ENCODE measurements at places on chromosomes 5 and 9. TPM values are rescaled to one million over a fixed set of nuclear protein-coding genes. Genes with fewer than 3 reads are reported as not detected.

Gene OR13F1
- not detected for total RNA-seq

GRCh38 chr9:6598249-6598725, 47.2 kb downstream of the GLDC start:
- no peak for DNase-seq
- H3K27me3 ChIP-seq: no peaks in the 10 kb centered on the region
- no peaks in the 10 kb centered on the region for H3K36me3 ChIP-seq
- H3K27ac ChIP-seq: no peak overlapping the region

Gene CATSPER3
- total RNA-seq: not detected

- H3K4me1 ChIP-seq: no peaks in the 10 kb centered on the region
- no peak overlapping the region for H3K4me3 ChIP-seq
- no peaks in the 10 kb centered on the region for H3K27me3 ChIP-seq
- H3K27ac ChIP-seq: no peak overlapping the region
- DNase-seq: no peak
- H3K36me3 ChIP-seq: no peaks in the 10 kb centered on the region
Measured at GRCh38 chr5:147751156-147751830, 31.2 kb downstream of the JAKMIP2 start.

DNA sequence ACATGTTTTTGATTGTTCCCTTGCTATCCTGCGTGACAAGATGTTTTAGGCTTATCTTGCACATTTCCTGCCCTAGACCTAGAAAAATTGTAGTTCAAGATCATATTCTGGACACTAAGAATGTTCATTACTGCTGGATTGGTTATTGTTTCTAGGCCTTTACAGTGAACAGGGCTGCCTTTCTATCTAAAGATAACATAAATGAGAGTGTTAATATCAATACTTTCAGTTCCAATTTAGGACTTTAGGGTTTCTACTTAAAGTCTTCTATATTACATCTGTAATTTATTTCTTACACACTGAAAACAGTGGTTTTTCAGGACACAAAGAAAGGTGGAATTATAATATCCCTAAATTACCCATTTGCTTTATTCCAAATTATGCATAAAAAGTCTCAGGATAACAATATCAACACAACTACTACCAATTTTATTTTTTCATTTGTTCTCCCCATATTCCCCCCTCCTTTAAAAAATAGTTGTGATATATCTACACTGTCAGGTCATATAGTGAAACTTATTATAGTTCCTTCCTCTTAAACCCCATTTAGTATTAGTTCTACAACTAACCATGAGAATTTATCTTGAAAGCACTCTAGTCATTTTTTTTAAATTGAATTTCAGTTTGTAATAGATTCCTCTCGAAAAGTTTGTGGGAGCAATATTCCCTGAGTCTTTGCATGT, 293.9 kb upstream of the RIOK2 start:
- no peak overlapping the region for H3K27ac ChIP-seq
- no peaks in the 10 kb centered on the region for H3K36me3 ChIP-seq
- H3K4me3 ChIP-seq: no peak overlapping the region

Gene HTR1A
- 0.57 TPM for total RNA-seq

Gene SPINK13
- not detected for total RNA-seq

DNA sequence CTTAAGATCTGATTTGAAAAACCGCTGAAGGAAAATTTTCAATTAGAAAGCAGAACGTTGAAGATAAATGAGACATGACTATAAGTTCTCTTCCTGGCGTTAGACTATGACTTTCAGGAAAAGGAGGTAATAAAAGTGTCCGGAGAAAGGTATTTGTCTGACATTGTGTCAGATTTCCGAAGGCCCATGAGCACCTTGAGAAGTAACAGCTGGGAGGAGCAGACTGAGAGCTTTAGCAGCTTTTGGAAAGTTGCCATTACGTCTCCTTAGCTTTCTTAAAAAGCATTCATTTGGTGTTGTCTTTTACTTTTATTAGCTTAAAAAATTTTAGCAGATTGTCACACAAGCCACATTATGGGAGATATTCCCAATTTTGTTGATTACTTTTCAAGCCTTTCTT, 363.5 kb downstream of the NDUFS4 start:
- H3K36me3 ChIP-seq: no peaks in the 10 kb centered on the region
- H3K4me1 ChIP-seq: no peaks in the 10 kb centered on the region
- no peak overlapping the region for H3K4me3 ChIP-seq
- no peaks in the 10 kb centered on the region for H3K27me3 ChIP-seq
- H3K27ac ChIP-seq: no peak overlapping the region

DNA sequence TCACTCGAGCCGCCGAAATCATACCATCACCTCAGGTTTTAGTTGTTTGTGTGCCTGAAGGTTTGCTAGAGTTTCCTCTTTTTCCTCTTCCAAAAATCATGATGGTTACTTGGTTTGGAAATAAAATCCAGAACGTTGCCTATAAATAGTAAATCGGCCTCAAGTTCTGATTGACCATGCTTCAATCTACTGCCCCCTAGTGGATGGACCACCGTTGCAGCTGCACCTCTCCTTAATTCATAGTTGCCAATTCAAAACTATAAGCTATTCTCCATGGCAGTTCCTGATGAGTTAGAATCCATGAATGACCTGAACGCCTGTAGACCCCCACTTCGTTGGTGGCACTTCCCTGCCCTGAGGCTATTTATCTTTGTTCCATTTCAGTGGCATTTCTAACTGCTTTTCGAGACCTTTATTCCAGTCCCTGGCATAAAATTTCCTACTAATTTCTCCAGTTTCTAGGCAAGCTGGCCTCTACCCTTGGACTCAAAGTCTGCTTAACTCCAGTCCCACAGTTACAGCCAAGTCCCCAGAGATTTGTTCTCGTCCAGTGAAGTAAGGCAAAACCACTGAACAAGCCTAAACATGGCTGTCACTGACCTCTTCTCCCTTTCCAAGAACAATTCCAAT, 422.6 kb downstream of the EFNA5 start:
- H3K4me3 ChIP-seq: no peak overlapping the region
- peak; percentile 59 for DNase-seq
- H3K4me1 ChIP-seq: no peaks in the 10 kb centered on the region
- no peaks in the 10 kb centered on the region for H3K27me3 ChIP-seq
- no peaks in the 10 kb centered on the region for H3K36me3 ChIP-seq

DNA sequence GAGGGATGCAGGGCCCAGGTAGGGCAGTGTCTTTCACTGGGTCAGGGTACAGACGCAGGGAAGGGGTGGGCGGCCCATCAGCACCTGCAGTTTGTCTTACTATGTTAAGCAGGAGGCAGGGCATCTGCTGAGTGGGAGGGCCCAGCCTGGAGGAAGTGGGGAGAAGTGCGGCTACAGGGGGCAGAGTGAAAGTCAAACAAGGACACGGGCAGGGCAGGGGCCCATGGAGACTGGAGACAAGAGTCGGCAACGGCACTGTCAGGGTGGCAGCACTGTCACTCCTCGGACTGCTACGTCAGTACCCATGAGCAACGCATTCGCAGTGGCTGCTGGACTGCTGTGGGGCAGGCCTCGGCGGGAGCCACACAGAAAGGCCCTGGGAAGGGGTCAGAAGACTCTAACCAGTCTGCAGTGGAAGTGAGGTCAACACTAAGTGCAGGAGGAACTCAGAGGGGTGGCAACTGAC, 19.7 kb downstream of the CAMSAP1 start:
- H3K27me3 ChIP-seq: no peaks in the 10 kb centered on the region
- no peaks in the 10 kb centered on the region for H3K36me3 ChIP-seq
- H3K4me1 ChIP-seq: peaks cover 25% of the 10 kb centered on the region
- H3K27ac ChIP-seq: no peak overlapping the region
- H3K4me3 ChIP-seq: no peak overlapping the region
- no peak for DNase-seq

Gene SVEP1
- total RNA-seq: 13.3 TPM

Gene SPATA6L
- 2.5 TPM for total RNA-seq

Gene MARCOL
- total RNA-seq: not detected

Gene ROPN1L
- total RNA-seq: 0.28 TPM

DNA sequence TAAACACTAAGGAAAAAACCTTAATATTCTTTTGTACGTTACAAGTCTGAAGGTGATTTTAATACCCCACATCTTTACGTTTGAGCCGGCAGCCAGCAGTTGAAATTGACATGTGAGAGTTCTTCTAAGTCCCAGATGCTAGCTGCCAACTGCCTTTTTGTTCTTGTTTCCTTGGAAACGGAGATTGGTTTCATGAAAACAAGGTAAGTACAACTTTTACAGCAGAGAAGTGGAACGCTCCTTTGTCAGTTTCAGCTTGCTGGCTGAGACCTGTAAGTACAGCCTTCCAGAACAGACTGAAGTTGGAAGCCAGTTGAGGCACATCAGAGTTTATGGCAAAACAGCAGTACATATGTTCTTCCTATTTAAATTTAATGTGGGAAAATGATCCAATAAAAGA, 1018.4 kb upstream of the ARRDC3 start:
- H3K4me1 ChIP-seq: no peaks in the 10 kb centered on the region
- no peak overlapping the region for H3K4me3 ChIP-seq
- H3K36me3 ChIP-seq: no peaks in the 10 kb centered on the region
- no peaks in the 10 kb centered on the region for H3K27me3 ChIP-seq
- DNase-seq: peak; percentile 5

Gene HAVCR1
- total RNA-seq: 9.5 TPM

Gene CD72
- 2.0 TPM for total RNA-seq

GRCh38 chr9:123685489-123686083, 244.3 kb downstream of the DENND1A start:
- H3K36me3 ChIP-seq: no peaks in the 10 kb centered on the region
- no peak overlapping the region for H3K4me3 ChIP-seq
- peaks cover 4% of the 10 kb centered on the region for H3K4me1 ChIP-seq
- no peak overlapping the region for H3K27ac ChIP-seq
- peaks cover 54% of the 10 kb centered on the region for H3K27me3 ChIP-seq

DNA sequence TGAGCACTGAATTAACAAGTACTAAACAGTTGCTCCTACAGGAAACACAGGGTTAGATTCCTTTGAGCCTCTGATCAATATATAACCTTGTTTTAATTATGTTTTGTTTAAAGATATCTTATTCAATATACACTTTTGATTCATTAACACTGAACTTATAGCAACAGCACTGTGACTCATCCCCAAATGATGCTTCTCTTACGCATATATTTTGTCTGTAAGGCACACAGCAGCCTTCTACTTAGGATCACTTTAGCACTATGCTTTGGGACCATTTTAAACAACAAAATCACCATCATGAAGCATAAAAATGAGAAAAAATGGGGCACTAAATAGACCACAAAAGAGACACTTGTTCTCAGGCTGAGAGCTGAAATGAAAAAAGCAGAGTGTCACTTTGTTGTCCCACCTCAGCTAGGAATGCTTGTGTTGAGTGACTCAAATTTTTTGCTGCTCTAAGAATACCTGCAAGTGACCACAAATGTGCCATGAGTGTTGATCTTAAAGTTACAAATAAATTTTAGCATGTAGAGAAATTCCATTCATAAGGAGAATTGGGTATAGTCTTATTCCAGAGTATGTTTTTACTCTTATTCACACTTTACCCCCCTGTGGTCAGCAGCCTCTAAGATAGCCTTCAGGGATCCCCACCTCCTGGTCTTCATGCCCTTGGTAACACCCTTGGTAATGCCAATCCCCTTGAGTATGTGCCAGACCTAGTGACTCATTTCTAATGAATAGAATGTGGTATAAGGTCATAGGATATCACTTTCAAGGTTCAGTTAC, 252.7 kb upstream of the IL12B start:
- no peaks in the 10 kb centered on the region for H3K36me3 ChIP-seq
- no peak for DNase-seq
- no peaks in the 10 kb centered on the region for H3K4me1 ChIP-seq
- H3K4me3 ChIP-seq: no peak overlapping the region

DNA sequence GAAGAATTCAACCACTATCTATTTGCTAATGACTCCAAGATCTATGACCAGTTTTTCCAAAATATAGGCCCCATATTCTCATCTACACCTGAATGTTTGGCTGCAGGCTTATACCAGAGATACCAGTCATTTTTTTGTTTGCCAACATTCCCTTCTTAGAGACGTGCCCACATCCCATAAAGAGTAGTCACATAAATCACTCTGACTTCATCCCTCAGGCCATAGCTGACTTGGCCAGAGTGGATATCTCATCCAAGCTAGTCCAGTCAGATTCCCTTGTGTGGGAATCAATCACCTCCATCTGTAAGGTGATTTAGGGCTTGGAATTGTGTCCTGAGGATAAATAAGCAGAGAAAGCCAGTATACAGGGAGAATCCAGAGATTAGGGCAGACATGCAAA, 124.3 kb upstream of the SLC24A2 start:
- H3K27ac ChIP-seq: no peak overlapping the region
- no peaks in the 10 kb centered on the region for H3K27me3 ChIP-seq
- no peak for DNase-seq
- no peak overlapping the region for H3K4me3 ChIP-seq
- H3K36me3 ChIP-seq: no peaks in the 10 kb centered on the region

DNA sequence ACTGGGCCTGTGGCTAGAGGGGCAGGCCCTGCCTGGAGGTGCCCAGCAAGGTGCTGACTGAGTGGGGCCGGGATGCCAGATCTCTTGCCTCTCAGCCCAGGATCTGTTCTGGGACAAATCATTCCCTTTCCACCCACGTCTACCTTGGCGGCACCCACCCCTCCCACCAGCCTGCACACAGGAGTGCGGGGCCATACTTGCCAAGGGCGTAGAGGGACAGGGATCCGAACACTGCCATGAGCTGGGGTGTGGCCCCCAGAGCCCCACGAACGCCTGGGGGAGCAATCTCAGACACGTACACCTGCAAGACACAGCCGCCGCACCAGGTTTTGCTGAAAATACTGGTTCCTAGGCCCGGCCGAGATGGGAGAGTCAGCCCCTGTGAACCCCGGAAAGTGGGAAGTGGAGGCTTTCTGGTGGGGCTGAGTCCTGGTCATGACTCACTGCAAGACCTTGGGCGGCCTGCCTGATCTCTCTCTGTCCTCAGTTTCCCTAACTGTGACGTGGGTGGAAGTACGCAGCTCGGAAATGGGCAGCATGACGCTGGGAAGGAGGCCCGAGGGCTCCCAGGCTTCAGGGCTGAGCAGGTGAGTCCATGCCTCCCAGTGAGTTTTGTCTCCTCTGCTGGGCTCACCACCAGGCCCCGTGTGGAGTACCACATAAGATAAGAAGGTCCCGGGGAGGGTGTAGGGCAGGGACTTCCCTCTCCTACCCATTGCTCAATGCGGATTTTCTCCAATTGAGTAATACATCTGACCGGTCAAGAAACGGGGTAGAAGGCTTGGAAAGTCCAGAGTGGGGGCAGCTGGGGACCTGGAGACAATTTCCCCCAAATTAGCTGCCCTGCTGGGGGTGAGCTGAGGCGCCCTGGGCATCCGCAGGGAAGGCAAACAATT, 2.6 kb downstream of the SLC2A6 start:
- H3K27me3 ChIP-seq: peaks cover 4% of the 10 kb centered on the region
- H3K36me3 ChIP-seq: no peaks in the 10 kb centered on the region
- no peak for DNase-seq
- no peak overlapping the region for H3K27ac ChIP-seq
- H3K4me1 ChIP-seq: peaks cover 7% of the 10 kb centered on the region

GRCh38 chr5:66249920-66250319, 105.8 kb downstream of the SREK1 start:
- H3K27ac ChIP-seq: no peak overlapping the region
- DNase-seq: no peak
- no peaks in the 10 kb centered on the region for H3K36me3 ChIP-seq
- no peaks in the 10 kb centered on the region for H3K27me3 ChIP-seq

GRCh38 chr9:135608999-135609317, 30.4 kb downstream of the GLT6D1 start:
- no peaks in the 10 kb centered on the region for H3K36me3 ChIP-seq
- DNase-seq: no peak
- no peak overlapping the region for H3K27ac ChIP-seq
- no peak overlapping the region for H3K4me3 ChIP-seq

GRCh38 chr9:123843703-123844102, 86.2 kb downstream of the DENND1A start:
- no peak overlapping the region for H3K4me3 ChIP-seq
- H3K27ac ChIP-seq: no peak overlapping the region
- H3K4me1 ChIP-seq: no peaks in the 10 kb centered on the region
- no peaks in the 10 kb centered on the region for H3K27me3 ChIP-seq
- no peak for DNase-seq
- no peaks in the 10 kb centered on the region for H3K36me3 ChIP-seq
